T-cell (primary cell): ENCODE measurements at places on chromosomes 5 and 9.

- H3K4me1 ChIP-seq: no peaks in the 10 kb centered on the region
- no peak overlapping the region for H3K27ac ChIP-seq
- no peak overlapping the region for H3K4me3 ChIP-seq
- no peak for DNase-seq
Observed at GRCh38 chr5:147701468-147701867, 81.1 kb downstream of the JAKMIP2 start.

DNA sequence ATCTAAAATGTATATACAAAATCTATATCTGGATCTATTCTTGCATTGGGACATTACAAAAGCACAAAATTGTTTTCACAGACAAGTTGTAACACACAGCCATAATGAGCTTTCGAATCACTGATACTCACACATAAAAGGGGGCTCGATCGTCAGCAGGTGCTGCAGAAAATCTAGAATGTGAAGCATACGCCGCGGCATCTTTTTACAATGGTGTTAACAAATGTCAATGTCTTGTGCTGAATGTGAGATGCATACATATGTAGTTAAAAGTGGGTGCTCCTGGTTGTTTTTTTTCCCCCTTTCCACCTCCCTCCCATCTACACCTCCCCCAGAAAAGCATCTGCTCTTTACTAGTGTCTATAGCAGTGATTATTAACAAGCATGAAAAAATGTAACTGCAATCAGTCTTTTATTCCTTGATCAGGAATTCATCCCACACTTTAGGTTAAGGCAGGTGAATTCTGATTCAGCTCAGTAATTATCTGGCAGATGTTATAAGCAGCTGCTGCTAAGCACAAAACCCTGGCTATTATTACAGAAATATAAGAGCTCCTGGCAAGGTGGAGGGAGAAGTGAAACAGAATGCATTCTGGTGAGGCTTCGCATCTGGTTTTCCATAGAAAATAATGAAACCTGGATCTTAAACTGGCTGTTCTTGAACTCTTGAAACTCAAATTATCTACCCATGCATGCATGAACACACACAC, 114.1 kb downstream of the MPDZ start:
- DNase-seq: no peak
- no peaks in the 10 kb centered on the region for H3K27me3 ChIP-seq
- H3K27ac ChIP-seq: no peak overlapping the region
- H3K4me3 ChIP-seq: no peak overlapping the region
- no peaks in the 10 kb centered on the region for H3K36me3 ChIP-seq
- no peaks in the 10 kb centered on the region for H3K4me1 ChIP-seq

DNA sequence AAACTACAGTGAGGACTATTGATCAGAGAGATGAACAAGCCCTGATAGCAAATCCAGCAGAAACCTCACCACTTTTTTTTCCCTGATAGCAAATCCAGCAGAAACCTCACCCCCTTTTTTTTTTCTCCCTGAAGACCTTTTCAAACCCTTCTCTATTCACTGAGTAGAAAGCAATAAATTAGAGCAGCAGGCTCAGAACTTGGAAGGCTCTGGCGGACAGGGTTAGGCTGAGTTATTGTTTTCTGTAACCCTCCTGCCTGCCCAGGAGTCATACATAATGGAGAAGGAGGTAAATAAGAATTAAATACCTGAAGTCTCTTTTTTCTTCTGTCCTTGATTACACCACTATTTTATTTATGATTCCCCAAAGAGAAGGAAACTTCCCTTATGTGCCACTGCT, 136.3 kb upstream of the SNX2 start:
- no peak overlapping the region for H3K27ac ChIP-seq
- H3K4me1 ChIP-seq: no peaks in the 10 kb centered on the region
- H3K36me3 ChIP-seq: no peaks in the 10 kb centered on the region
- no peaks in the 10 kb centered on the region for H3K27me3 ChIP-seq

DNA sequence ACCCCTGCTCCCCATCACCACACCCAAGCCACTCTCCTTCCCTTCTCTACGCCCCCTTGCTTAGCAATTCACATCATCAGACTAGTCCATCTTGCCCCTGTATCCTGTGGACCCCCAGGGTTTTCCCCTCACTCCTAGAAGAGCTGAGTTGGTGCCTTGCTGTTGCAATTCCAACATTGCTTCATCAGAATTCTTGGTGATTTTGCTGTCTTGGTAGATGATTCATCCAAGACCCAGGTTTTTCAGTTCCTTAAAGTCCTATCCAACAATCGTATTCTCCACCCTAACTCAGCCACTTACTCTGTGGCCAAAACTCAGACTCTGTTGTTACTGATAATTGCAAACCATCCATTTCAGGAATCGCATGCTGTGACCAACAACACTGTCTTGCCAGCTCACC, 21.4 kb upstream of the CCNJL start:
- no peak overlapping the region for H3K27ac ChIP-seq
- H3K4me3 ChIP-seq: no peak overlapping the region
- peaks cover 3% of the 10 kb centered on the region for H3K27me3 ChIP-seq
- no peaks in the 10 kb centered on the region for H3K36me3 ChIP-seq
- DNase-seq: no peak

DNA sequence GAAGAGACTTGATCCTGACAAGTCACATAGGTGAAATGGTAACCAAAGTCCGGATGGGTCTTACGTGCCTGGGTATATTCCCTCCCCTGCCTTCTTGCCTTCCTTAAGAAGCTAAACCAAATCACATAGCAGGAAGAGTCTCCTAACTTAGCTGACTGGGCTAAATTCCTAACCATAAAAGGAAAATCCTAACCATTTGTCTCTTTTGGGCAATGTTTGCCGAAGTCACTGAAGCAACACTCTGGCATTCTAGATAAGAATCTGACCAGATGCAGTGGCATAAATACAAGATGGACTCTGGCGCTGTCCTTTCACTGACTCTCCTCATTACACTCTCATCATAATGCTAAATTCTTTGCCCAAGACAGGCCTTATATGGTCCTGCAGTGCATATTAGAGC, 625.5 kb upstream of the RORB start:
- H3K27ac ChIP-seq: no peak overlapping the region
- no peak for DNase-seq
- H3K27me3 ChIP-seq: no peaks in the 10 kb centered on the region
- no peaks in the 10 kb centered on the region for H3K4me1 ChIP-seq
- H3K4me3 ChIP-seq: no peak overlapping the region

DNA sequence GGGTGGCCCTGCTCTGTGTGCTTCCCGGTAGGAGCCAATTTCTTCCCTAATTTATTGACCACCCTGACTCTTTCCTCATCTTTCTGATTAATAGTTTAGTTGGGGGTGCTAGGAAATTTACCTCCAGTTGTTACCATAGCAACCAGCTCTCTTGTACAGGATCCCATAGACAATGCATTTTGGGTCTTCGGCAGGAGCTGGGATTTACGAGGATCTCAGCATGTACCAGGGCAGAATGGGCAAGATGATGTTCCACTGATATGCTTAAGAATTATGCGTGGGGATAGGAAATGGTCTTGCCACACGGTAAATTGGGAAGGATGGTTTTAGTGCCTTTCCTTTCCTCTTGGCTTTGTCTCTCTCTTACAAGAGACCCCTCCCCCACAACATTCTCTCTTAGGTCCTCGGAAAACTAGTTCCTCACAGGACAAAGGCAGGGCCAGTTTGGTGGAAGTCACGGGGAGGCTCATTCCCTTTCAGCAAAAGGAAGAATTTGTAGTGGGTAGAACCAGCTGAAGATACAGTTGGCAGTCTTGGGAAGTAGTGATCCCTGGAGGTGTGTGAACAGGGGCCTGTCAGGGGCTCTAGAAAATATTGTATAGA, 133.4 kb upstream of the SHB start:
- H3K27ac ChIP-seq: no peak overlapping the region
- no peaks in the 10 kb centered on the region for H3K36me3 ChIP-seq
- no peaks in the 10 kb centered on the region for H3K4me1 ChIP-seq
- no peak for DNase-seq
- peaks cover 3% of the 10 kb centered on the region for H3K27me3 ChIP-seq
- no peak overlapping the region for H3K4me3 ChIP-seq

- no peak for DNase-seq
- peaks cover 4% of the 10 kb centered on the region for H3K4me1 ChIP-seq
- no peaks in the 10 kb centered on the region for H3K36me3 ChIP-seq
- H3K4me3 ChIP-seq: no peak overlapping the region
Observed at GRCh38 chr9:673966-674526, 167.5 kb upstream of the DMRT1 start.

GRCh38 chr5:12204761-12205160, 300.5 kb upstream of the CTNND2 start:
- H3K27ac ChIP-seq: no peak overlapping the region
- no peaks in the 10 kb centered on the region for H3K27me3 ChIP-seq
- no peak overlapping the region for H3K4me3 ChIP-seq
- no peaks in the 10 kb centered on the region for H3K36me3 ChIP-seq
- H3K4me1 ChIP-seq: no peaks in the 10 kb centered on the region
- no peak for DNase-seq

GRCh38 chr5:83364312-83365299, 106.9 kb upstream of the VCAN start:
- H3K4me3 ChIP-seq: no peak overlapping the region
- no peak overlapping the region for H3K27ac ChIP-seq
- H3K4me1 ChIP-seq: no peaks in the 10 kb centered on the region
- H3K36me3 ChIP-seq: no peaks in the 10 kb centered on the region

GRCh38 chr5:54721116-54721515, 203.6 kb downstream of the SNX18 start:
- no peaks in the 10 kb centered on the region for H3K36me3 ChIP-seq
- H3K4me1 ChIP-seq: no peaks in the 10 kb centered on the region
- no peak overlapping the region for H3K4me3 ChIP-seq
- DNase-seq: no peak
- no peak overlapping the region for H3K27ac ChIP-seq

- no peak overlapping the region for H3K4me3 ChIP-seq
- H3K36me3 ChIP-seq: no peaks in the 10 kb centered on the region
- DNase-seq: no peak
- no peaks in the 10 kb centered on the region for H3K27me3 ChIP-seq
- no peak overlapping the region for H3K27ac ChIP-seq
Observed at GRCh38 chr5:30926218-30926617, 267.3 kb upstream of the CDH6 start.

GRCh38 chr5:52837068-52837467, 49.4 kb downstream of the ITGA1 start:
- H3K4me3 ChIP-seq: no peak overlapping the region
- DNase-seq: no peak
- no peaks in the 10 kb centered on the region for H3K36me3 ChIP-seq
- H3K4me1 ChIP-seq: no peaks in the 10 kb centered on the region
- no peak overlapping the region for H3K27ac ChIP-seq
- no peaks in the 10 kb centered on the region for H3K27me3 ChIP-seq

DNA sequence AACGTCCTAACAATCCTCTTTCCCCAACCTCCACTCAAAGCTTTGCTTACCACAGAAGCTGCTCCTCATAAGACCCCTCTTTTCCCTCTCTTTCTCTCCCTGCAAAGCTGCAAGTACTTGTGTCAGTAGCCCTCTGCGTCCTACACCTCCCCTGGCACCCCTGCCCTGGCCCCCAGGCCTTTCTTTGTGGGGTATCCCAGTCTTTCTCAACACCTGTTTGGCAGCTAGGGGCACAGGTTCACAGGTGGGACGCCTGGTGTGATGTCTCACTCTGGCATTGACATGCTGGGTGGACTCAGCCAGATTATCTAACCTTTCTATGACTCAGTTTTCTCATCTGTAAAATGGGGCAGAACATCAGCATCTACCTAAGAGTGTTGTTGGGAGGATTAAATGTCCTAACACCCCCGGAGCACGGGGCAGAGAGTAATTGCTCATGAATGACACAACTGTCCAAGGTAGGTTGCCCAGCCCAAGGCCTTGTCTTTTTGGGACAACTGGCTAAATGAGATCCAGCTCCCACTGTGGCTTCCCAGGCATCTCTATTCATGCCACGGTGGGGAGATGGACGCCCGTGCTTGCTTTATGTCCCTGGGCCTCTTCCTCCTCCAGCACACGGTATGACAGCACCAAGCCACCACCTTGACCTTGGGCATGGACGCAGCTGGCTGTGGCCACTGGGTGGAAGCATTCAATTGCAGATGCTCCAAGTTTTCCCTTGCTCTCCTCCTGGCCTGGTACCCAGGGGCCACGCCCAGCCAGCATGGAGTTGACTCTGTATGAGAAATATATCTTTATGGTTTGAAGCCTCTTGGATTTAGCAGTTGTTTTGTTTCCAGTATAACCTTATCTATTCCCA, 190.4 kb downstream of the RGS3 start:
- H3K4me1 ChIP-seq: no peaks in the 10 kb centered on the region
- DNase-seq: no peak
- no peak overlapping the region for H3K27ac ChIP-seq
- no peaks in the 10 kb centered on the region for H3K36me3 ChIP-seq

GRCh38 chr9:15248621-15249020, 58.4 kb downstream of the TTC39B start:
- no peaks in the 10 kb centered on the region for H3K27me3 ChIP-seq
- no peak overlapping the region for H3K27ac ChIP-seq
- H3K4me3 ChIP-seq: no peak overlapping the region
- peaks cover 3% of the 10 kb centered on the region for H3K4me1 ChIP-seq
- H3K36me3 ChIP-seq: no peaks in the 10 kb centered on the region

- no peaks in the 10 kb centered on the region for H3K27me3 ChIP-seq
- peaks cover 91% of the 10 kb centered on the region for H3K36me3 ChIP-seq
- no peak for DNase-seq
- H3K4me1 ChIP-seq: no peaks in the 10 kb centered on the region
- H3K27ac ChIP-seq: no peak overlapping the region
- H3K4me3 ChIP-seq: no peak overlapping the region
Observed at GRCh38 chr5:140677947-140678346, 4.6 kb upstream of the DND1 start.
